ENCODE measurements at places on chromosomes 2 and 18.

GRCh38 chr18:52422985-52423601 lies 83.1 kb downstream of the DCC start:
- DNase-seq: no peak

GRCh38 chr2:137437386-137437785 lies 526.9 kb upstream of the HNMT start:
- no peak for DNase-seq

- DNase-seq: no peak
Observed at GRCh38 chr18:5618047-5618688, 74.4 kb upstream of the EPB41L3 start.

GRCh38 chr18:22723773-22724172 lies 209.4 kb upstream of the RBBP8 start:
- no peak for DNase-seq

GRCh38 chr2:13901526-13901925 lies 731.0 kb upstream of the LRATD1 start:
- no peak for DNase-seq

DNA sequence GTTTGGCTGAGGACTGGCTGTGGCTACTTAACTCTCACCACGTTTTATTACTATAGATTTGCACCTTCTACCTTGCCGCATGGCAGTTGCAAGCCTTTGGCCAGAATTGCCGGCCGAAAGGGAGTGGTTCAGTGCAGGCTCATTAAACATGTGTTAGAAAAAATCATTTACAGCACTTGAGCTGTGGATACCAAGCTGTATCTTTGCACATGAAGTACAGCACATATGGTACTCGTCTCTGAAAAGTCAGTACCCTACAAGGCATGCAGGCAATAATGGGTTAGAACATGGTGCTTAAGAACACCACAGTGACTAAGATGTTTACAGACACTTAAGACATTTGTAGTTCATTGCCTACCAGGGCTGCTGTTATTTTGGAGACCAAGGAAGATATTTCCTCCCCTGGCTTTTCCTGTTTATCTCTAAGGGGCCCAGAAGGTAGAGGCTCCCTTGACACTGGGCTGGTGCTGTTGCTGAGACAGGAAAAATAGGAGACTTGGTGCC lies 103.1 kb downstream of the ZNF532 start:
- no peak for DNase-seq

GRCh38 chr2:137706786-137707613 lies 257.3 kb upstream of the HNMT start:
- DNase-seq: no peak

DNA sequence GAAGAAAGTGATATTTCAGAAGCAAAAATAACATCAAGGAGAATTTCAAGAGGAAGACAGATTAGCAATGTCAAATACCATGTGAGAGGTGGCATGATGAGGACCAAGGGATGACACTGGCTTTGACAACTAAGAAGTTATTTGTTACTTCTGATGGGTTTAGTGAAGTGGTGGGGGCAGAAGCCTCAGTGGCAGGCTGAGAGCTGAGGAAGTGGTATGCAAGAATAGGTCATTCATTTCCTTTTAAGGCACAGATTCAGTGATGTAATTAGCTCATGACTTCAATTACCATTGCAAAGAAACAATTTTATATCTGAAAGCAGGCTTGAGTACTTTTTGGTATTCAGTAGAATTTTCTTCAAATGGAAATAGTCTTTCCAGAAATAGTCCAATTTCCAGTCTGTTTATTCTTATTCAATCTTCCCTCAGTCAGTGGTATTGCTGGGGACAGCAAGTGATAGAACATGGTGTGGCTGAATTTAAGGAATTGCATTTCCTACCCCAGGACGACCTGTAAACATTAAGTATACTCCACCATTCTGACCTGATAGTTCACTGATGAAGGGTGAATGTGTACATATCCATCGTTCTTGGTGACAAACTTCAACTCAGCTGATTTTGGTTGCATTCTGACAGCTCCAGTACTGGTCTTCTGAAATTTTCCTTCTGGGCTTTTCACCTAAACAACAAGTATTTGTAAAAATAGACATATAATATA lies 28.2 kb downstream of the GEMIN6 start:
- no peak for DNase-seq

- no peak for DNase-seq
Observed at GRCh38 chr18:32301361-32301760, 111.5 kb downstream of the MEP1B start.

DNA sequence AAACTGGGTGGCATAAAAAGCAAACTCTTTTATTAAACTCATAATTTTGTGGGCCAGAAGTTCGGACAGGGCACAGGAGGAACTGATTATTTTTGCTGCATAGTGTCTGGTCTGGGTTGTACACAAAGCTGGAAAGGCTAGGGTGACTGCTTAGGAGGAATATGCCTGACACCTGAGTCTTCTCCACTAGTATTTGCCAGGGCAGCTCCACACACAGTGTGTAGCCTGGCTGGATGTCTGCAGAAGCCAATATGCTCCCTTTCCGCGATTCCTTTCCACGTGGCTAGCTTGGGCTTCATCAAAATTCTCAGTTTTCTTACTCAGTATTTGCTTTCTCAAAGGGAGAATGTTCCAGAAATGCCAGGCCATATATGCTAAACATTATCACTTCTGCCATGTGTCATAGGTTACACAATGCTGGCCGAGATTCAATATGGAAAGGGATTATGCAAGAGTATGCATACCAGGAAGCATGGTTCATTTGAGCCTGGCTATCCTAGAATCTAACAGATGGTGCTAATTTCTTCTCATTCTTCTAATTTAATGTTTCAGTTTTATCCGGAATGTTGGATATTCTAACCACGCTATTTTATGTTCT lies 142.7 kb upstream of the DOK6 start:
- no peak for DNase-seq
